NCI-H1930 (cell line): ENCODE measurements at places on chromosomes 1 and 21.

GRCh38 chr1:155170101-155170785 lies 2.9 kb downstream of the KRTCAP2 start:
- DNase-seq: no peak

DNA sequence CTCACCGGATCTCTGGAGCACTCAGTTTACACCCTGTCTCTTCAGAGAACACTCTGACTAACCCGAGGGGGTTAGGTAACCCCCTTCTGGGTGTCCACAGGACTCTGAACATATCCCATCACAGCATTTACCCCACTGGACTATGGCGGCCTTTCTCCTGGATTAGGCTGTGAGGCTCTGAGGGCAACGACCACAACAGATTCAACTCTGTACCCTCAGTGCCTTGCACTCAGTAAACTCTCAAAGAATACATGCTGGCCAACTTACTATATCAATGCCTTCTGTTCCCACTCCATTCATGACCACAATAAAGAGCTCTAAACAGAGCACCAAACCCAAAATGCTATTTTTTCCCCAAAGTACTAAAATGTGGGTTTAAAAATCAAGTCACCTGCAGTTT lies 5.4 kb downstream of the MECR start:
- DNase-seq: no peak

- DNase-seq: no peak
Observed at GRCh38 chr1:67381154-67381553, 49.0 kb downstream of the SERBP1 start.

- no peak for DNase-seq
Observed at GRCh38 chr1:6205849-6206519, at the start of gene RNF207. Gene RNF207, plus strand, starts transcription at chr1:6206119. Its CDS starts 417 bp downstream, at chr1:6206536.

DNA sequence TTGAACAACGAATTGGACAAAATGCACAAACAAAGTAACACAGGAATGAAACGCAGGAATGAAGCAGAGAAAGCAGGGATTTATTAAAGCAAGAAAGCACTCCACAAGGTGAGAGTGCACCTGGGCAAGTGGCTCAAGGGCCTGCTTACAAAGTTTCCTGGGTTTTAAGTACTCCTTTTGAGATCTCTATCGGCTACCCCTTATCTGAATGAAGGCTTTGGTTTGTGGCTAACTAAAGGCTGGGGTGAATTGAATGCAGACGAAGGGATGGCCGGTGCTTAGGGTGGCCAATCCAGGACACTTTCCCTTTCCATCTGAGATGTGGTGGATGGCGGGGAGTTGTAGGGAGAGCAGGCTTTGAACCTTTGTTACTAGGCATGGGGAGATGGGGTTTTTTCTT lies 151.4 kb upstream of the KIAA0040 start:
- DNase-seq: no peak

DNA sequence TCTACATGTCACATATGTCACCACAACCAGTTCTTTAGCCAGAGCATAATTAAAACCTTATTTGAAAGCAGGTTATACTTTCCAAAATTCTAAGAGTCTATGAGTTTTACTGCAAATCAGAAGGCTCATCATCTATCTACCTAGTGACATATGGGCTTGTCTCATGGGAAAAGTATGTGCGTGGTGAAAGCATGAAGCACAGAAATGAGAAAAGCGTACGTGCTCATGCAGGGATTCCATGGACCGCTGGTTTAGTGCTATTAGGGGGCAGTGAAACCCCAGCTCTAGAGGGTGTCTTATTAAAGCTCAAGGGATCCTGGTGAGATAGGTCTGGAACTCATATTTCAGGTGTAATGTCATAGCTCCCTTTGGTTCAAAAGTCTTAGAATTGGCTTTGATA lies 50.2 kb downstream of the FAM163A start:
- no peak for DNase-seq

- no peak for DNase-seq
Observed at GRCh38 chr1:6000444-6001288, 8.4 kb upstream of the NPHP4 start.

- DNase-seq: no peak
Observed at GRCh38 chr1:210447456-210448057, 118.9 kb downstream of the HHAT start.

GRCh38 chr1:35298464-35298863 lies 30.0 kb downstream of the ZMYM4 start:
- DNase-seq: no peak

DNA sequence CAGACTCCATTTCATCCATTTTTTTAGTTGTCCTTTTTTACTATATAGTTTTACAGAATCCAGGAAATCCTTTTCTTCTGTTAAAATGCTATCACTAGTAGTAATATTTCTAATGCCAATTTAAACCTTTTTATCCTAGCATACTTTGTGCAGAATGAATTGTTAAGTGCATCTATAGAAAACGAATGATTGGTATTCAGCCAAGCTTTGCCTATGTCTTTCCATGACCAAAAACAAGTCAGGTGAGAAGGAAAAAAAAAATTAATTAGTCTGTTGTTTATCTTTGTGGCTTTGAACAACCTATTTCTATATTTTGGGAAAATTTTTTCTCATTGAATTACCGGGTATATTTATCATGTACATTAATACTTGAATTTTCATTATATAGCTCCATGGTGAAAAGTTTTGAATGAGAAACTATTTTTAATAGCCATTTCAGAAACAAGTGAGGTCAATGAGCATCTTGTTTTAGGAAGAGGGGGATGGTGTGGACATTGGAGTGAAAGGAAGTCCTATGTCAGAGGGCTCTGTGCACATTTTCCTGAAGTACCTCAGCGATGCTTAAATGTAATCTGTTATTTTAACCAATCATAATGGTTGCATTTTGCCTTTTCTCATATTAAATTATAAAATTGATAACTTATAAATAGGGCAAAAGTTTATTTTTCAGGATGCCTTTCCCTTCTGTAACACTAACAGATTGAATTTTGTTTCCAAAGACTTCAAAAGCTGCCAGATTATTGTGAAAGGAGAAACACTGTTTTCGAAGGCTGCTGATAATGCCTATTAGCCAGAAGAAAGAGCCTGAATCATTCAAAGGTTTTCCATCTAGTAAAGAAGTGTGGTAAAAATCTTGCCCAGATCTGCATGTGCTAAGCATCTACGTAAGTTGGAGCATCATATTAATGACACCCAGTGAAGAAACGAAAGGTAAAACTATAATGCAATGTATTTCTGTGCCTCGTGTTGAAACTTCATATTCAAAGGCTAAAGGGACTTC lies 73.8 kb upstream of the S1PR1 start:
- no peak for DNase-seq

- DNase-seq: no peak
Observed at GRCh38 chr1:240999826-241000225, 357.2 kb downstream of the RGS7 start.

DNA sequence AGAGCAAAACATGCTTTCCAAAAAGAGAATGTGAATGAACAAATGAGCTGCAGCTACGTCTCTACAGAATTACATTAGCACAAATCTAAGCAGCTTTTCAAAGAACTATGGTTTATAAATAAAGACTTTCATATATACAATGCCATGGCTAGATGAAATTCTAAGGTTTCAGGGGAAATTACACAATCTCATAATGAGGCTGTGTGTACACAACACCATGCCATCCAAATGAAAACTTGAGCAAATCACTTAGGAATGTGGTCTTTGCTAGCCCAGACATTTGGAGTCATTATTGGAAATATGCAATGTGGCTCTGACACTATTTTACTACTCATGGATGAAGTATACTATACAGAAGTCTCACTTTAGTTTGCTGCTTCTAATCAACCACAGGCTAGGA lies 37.5 kb downstream of the SPAG17 start:
- no peak for DNase-seq
